Activated CD4-positive, alpha-beta T cell treated with anti-CD3 and anti-CD28 coated beads, Interleukin-2, amount 50 U/mL, for 4 hours (primary cell): ENCODE measurements at places on chromosomes 3 and 15.
A peak's percentile ranks its signal among the peaks of the same experiment; 100 is the strongest.

DNA sequence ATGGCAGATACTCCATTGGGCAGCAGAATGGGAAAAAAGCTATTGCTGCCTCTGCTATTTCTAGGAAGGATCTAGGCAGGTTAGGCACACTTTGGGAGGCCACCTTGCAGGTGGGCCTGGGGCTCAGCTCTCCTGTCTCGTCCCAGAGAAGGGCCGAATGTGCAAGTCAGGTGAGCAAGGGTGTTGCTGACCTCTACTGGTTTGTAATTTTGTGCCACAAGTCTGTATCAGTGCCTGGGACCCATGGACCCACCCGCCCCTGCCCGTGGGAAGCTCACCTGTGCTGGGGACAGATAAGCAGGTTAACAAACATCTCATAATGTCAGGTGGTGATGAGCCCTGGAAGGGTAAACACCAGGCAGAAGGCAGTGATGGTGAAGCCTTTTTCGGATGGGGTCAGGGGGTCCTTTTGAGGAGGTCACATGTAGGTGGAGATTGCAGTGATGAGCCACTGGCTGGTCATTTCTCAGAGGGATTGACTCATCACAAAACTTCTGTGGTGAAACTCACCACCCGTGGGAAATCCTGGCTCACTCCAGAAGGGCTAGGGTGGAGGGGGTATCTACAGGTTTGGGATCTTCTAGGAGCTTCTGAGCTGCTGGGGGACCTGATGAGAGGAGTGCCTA lies 161.3 kb downstream of the KLF13 start:
- DNase-seq, result no peak

DNA sequence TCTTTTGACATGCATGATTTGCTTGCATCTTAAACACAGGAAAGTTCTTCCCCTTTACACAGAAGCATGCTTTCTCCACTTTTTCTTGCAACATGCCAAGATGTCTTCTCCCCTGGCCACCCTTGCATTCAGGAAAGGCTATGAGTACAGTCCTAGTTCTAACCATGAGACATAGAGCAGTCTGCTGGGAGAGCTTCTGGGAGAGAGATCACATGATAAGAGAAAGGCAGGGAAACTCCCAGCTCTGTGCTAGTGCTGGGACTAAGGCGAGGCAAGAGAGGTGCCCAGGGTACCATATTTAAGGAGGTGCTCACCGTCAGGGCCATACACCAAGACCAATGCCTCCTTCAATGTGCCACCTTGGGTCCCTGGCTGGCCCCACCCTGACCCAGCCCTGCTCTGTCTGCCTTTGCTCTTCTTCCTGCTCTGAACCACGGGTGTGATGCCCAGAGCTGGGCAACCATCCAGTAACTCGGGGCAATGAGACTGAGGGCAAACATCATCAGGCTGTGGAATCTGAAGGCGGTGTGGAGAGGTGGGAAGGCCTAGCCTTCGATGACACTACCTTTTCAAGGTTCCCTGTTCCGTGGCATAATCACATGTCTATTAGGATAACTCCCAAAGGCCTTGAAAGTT lies 77.4 kb upstream of the PRR20G start:
- DNase-seq, result no peak

DNA sequence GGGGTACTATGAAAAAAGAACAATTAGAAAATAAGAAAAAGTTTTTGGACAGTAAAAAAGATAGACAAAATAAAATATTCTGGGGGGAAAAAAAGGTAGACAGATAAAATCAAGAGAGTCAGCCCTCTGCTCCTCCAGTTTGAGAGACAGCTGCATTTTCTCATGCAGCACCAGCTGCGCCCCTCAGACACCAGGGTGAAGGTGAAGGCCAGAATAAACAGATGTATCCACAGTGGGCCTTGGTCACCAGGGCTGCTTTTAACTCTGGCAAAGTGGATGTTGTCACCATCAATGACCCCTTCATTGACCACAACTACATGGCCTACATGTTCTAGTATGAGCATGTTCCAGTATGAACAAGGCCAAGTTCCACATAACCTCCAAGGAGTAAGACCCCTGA lies 13.9 kb upstream of the RNF7 start:
- DNase-seq, result no peak

DNA sequence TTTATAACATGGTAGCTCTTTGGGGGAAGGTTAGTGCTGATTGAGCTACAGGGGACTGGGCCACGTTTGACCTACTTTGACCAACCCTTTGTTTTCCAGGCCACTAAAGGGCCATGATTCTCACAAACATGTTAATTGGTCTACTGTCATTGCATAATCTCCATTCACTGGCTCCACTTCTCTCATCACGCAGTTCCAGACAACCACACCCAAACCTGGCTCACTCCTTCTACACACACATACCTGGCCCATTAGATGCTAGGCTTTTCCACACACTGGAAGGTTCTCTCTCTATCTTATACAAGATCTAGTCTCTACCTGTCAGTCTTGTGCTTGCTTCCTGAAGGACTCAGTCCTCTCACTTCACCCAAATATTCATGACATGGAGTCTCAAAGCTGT lies 15.9 kb downstream of the TGM5 start:
- no peak for DNase-seq

- DNase-seq, result no peak
These were observed 30.2 kb upstream of the ATOSA start for GRCh38 chr15:52709187-52709981.

DNA sequence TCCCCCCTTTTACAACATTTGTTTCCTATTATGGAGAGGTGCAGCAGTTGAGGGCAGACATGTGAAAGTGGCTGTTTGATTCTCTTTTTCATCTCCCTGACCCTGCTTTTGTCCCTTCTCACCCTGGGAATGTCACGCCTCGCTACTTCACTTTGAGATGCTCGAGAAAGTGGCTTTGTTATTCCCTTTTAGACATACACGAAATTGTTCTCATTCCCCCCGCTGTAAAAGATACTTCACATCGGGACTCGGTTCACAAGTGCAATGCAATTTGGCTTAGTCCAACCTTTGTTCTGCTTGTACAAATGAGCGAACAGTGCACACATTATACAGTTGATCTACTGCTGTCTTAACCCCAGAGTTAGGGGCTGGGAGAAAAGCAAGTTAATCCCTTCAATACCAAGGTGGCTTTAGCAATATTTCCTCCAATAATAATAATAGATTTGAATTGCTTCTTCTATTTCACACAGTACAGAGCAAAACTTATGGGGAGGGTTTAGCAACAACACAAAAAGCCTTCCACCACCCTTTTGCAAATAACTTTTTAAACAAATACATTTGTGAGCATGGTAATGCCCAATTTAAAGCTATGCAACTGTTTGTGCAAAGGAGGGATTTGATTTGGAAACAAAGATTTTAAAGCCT lies 5.7 kb upstream of the FOXB1 start:
- DNase-seq, result no peak

GRCh38 chr3:148030975-148031374 lies 621.8 kb downstream of the ZIC1 start:
- no peak for DNase-seq

GRCh38 chr3:127853681-127854080 lies 31.4 kb upstream of the MGLL start:
- no peak for DNase-seq

GRCh38 chr3:58332575-58333188 lies at the start of gene PXK:
Gene PXK (plus strand): TSS chr3:58332892. CDS start chr3:58332989, 97 bp downstream.
- peak; percentile 69 for DNase-seq

DNA sequence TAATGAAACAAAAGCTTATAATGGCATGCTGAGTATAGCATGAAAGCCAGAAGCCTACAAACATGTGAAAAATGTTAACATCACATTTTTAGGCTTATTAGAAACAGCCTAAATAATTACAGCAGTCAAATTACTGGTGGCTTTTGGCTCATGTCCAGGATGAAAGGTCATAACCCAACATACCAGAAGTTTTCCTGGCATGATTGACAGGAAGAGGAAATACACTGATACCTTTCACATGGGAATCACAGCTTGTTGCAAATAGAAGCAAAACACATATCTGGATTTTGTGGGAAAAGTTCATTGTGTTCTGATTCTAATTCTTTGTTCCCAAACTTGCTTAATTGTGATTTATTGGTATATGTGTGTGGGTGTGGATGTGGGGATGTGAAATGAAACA lies 393.5 kb upstream of the ARRDC4 start:
- DNase-seq, result no peak

- DNase-seq, result no peak
These were observed 437.4 kb upstream of the TPRG1 start for GRCh38 chr3:188734395-188734794.

GRCh38 chr15:99076109-99076508 lies 28.8 kb upstream of the SYNM start:
- DNase-seq, result no peak

DNA sequence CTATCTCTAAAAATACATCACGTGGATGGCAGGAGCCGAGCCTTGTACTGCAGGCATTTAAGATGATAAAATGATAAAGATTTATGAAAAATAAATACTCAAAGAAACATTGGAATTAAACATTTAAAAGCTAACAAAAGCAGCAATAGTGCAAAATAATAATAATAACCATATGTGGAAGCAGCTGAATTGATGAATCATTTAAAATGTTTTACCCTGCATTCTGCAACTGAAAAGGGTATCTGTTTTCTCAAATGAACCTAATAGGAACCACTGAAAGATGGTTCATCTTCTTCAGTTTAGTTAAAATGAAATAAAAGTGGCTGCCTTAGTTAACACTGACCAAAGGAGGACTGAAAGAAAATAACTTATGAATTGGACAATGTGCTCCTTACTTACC lies 436.1 kb downstream of the TUSC7 start:
- DNase-seq, result no peak

GRCh38 chr15:67167091-67167490 lies 87.4 kb downstream of the AAGAB start:
- no peak for DNase-seq

GRCh38 chr15:69802432-69802831 lies 295.3 kb downstream of the TLE3 start:
- DNase-seq, result no peak

DNA sequence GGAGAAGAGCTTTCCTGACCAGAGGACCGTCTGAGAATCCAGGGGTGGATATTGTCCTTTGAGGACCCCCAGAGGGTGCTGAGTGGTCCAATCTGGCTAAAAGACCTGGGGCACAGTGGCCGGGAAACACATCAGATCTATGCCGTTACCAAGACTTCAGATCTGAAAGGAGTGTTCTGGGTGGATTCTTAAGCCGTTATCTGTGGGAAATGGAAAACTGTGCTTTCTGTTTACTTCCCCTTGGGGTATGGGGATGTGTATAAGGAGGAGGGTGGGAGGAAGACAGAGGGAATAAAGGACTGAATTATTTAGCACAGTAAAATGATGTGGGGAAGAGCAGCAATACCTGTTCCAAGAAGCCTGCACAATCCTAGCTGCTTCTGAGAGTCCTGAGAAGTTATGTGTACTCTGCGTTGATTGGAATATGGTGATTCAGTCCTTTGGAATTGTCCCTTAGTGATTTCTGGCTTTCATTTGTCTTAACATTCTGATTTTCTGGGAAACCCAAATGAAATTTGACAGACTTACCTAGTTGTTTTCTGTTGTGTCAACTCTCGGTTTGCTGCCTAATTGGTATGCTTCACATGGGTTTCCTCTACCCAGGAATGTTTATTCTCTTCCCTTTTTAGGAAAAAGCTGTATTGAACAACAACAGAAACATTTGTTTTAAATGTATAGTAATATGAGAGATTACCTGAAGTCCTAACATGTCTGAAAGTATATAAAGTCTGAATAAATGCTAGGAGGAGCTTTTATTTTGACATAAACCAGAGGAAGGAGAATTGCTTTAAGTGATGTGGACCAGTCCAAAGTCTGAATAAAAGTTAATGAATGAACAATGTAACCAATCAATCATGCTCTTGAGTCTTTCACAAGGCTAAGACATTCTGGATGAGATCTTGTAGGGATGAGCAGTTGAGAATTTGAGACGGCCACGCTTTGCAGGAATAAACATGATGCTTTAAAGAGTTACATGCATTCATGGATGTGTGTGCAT lies 427.1 kb upstream of the C2CD4B start:
- no peak for DNase-seq

DNA sequence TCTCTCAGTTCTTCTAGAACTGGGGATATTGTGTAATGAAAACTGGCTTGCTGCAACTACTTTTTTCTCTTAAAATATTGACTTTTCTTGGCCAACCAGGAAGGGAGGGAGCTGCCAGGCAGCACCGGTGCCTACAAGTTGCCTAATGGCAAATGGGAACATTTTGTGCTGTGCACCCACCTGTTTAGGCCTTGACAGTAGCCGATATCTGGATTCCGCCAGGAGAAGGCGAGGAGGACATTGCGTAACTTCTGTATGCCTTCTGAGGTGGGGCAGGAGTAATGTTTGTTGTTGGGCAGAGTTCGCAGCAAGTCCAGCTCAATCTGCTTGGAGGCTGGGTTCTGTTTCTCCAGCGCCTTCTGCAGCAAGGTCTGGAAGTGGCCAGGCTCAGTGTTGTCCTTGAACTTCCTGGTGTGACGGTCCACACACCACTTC lies 64.9 kb downstream of the TBC1D2B start:
- no peak for DNase-seq

- no peak for DNase-seq
These were observed 269.7 kb upstream of the LYSMD4 start for GRCh38 chr15:100002787-100003536.
